Right hindlimb (tissue), 1 donor: ENCODE measurements at places on chromosomes 1 and 21.

GRCh38 chr21:39012326-39013230 is 170.7 kb downstream of the PSMG1 start:
- DNase-seq = no peak

DNA sequence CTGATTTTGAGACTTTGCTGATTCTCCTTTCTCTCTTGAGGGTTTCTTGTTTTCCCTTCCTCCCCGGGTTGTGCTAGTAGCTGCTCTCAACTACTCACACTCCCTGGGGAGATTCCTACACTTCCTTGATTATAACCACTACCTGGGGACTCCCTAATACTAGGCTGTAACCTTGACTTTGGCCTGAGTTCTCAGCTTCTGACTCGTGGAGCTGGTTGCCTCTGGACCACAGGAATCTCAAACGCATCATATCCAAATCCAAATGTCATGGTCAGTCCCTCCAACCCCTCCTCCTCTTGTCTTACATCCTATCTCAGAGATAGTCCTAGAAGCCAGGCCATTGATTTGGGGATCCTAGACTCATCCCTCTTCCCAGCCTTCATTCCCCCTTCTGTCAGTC is 12.0 kb downstream of the MOV10 start:
- DNase-seq = no peak

DNA sequence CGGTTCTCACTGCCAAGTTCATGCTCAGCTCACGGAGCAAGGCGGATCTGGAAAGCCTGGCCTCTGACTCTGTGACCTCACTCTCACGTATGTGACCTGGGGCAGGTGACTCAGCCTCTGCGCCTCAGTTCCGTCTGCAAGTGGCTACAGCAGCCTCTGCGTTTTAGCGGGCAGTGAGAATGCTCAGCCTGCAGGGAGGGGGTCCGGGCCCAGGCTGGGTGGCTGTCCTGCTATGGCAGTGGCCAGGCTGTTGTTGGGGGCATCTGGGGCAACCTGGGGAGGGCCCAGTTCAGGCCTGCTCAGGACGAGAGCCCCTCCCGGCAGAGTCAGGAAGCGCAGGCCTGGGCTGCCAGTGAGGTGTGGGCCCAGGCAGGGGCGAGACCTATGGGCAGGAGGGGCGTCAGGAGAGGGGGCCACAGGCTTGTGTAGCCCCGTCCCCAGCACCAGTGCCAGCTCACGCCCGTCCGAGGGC is 27.9 kb downstream of the ARHGEF16 start:
- no peak for DNase-seq

DNA sequence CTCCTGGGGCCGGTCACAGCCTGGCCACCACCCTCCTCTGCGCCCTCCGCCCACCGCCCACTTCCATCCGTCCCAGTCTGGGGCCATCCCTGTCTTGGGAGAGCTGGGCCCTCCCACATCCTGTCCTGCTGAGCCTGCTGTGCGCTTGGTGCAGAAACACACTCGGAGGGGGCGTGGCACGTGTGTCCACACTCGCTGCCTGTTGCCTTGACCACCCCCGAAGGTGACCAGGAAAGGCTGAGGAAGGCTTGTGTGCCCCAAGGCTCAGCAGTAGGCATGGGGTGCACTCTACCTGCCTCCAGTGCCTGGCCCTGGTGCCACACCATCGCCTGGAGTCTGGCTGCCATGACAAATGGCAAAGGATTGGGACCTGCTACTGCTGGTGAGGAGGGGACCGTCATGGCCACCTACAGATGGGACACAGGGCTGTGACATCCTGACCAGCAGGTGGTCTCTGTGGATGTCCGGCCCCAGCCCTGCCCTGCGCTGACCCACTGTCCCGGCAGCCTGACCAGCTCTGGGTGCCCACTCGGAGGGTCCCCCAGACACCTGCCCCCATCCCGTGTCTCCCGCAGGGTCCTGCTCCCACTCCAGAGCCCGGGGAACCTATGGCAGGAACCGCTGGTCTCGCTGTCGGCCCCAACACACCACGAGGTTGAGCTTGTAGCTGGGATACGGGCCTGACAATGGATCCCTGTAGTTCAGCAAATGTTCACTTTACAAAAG is 23.2 kb upstream of the PTTG1IP start:
- DNase-seq = no peak
